ENCODE measurements at places on chromosomes 12 and 14.

- DNase-seq = no peak
Measured at GRCh38 chr14:77605392-77605972, 11.0 kb downstream of the SPTLC2 start.

DNA sequence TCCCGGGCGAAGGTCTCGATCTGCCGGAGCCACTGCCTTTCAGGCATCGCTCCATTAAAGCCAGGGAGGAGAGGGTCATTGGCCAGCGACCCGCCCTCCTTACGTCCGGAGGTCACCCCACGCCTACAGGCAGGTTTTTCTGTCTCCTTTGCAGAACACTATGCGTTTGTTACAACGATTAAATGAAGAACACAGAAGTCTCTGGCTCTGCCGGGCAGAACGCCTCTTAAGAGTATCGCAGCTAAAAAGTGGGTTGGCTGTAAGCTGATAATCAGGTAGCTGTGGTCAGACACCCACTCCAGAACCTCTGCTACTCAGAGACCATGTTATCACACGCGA is 15.0 kb downstream of the OTX2 start:
- no peak for DNase-seq

GRCh38 chr12:24561882-24562770 is 386.8 kb downstream of the BCAT1 start:
- DNase-seq = peak; percentile 30

GRCh38 chr12:28827861-28828260 is 321.2 kb upstream of the FAR2 start:
- DNase-seq = no peak

DNA sequence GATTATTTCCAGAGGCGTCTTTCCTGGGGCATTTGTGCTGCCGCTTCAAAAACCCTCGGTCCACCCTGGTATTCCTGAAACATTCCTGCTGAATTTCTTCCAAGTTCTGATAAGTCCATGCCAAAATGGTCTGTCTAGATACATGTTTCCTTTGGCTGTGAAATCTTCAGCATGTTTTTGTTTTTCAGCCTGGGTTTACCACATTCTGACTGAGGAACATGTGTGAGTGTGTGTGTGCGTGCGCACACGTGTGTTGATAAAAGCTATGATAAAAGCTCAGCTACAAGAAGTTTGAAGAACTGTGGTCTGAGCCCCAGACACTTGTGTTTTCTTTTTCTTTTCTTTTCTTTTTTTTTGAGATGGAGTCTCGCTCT is 22.4 kb downstream of the ANKRD9 start:
- no peak for DNase-seq

GRCh38 chr14:106564058-106564643 is 1037.8 kb downstream of the TMEM121 start:
- peak; percentile 81 for DNase-seq

DNA sequence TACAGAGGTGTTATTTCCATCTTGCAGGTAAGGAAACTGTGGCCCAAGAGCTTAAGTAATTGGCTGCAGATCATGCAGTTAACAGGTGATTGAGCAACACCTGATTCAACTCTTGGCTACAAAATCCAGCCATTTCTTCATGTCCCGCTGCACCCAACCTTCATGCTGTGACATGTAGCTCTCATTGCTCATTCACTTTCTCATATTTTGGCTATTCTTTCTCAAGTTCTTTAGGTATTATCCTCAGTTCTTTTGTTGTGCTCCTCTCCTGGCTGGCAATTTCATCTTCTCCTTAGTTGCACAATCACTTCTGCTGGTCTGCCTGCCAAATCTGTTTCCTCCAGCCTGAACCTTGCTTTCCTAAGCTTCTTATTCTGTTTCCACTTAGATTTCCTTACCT is 300.8 kb downstream of the SSPN start:
- no peak for DNase-seq

DNA sequence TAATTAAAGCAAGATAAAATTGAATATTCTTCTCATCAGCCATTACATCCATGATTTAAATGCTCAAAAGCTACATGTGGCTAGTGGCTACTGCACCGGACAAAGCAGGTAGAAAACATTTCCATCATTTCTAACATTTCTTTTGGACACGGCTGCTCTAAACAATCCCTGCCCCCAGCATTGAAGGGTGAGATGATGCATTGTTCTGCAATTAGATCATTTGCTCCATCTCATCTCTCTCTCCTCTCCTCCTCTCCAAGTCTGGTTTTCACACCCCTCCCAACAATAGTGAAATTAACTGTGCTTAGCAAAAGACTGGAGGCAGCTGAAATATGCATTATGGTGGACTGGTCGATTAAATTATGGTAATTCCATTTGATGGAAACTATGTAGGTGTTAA is 288.5 kb downstream of the KSR2 start:
- DNase-seq = no peak

Measured in activated CD4-positive, alpha-beta T cell treated with anti-CD3 and anti-CD28 coated beads, Interleukin-2, Interleukin-6, amounts not matched to agents 100 ng/mL and 50 ng/mL, durations not matched to agents 16 hours and 8 hours (primary cell).